ENCODE measurements at places on chromosomes 2 and 18.

DNA sequence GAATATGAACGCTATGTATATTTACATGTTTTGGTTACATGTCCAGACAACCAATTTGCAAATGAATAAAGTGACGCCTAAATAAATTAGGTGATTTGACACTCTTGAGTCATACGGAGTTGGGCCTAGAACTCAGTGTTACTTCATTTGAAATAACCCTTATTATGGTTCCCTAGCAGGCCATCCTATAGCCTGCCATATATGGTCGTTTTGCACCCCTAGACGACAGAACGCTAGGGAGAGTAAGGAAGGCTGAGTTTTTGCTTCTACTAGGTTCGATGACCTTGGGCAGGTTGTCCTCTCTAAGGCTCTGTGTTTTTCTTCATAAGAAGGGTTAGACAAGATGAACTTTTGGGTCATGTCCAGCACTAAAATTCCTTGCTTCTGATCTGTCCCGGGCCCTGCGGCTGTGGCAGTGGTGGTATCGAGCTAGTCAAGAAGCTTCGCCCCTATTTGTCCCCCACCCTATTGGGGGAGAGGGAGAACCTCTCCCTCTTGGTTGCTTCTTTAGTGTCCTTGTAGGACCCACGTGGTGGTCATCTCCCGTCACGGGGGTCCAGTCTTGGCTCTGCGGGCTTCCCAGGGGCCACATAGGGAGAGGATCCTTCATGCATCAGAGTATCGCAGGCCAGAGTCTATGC, 574 bp upstream of the EML4 start:
- DNase-seq = no peak

DNA sequence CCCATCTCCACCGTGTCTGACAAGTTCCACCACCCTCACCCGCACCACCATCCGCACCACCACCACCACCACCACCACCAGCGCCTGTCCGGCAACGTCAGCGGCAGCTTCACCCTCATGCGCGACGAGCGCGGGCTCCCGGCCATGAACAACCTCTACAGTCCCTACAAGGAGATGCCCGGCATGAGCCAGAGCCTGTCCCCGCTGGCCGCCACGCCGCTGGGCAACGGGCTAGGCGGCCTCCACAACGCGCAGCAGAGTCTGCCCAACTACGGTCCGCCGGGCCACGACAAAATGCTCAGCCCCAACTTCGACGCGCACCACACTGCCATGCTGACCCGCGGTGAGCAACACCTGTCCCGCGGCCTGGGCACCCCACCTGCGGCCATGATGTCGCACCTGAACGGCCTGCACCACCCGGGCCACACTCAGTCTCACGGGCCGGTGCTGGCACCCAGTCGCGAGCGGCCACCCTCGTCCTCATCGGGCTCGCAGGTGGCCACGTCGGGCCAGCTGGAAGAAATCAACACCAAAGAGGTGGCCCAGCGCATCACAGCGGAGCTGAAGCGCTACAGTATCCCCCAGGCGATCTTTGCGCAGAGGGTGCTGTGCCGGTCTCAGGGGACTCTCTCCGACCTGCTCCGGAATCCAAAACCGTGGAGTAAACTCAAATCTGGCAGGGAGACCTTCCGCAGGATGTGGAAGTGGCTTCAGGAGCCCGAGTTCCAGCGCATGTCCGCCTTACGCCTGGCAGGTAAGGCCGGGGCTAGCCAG, 1.2 kb downstream of the ONECUT2 start:
- DNase-seq = no peak

GRCh38 chr2:36461039-36461681, 105.6 kb downstream of the CRIM1 start:
- DNase-seq = no peak

- DNase-seq = no peak
Observed at GRCh38 chr2:36615222-36615621, 17.3 kb upstream of the FEZ2 start.

- DNase-seq = no peak
Observed at GRCh38 chr2:104872866-104873688, 19.2 kb downstream of the POU3F3 start.

GRCh38 chr2:72824224-72824842, 1.5 kb downstream of the EXOC6B start:
- no peak for DNase-seq

DNA sequence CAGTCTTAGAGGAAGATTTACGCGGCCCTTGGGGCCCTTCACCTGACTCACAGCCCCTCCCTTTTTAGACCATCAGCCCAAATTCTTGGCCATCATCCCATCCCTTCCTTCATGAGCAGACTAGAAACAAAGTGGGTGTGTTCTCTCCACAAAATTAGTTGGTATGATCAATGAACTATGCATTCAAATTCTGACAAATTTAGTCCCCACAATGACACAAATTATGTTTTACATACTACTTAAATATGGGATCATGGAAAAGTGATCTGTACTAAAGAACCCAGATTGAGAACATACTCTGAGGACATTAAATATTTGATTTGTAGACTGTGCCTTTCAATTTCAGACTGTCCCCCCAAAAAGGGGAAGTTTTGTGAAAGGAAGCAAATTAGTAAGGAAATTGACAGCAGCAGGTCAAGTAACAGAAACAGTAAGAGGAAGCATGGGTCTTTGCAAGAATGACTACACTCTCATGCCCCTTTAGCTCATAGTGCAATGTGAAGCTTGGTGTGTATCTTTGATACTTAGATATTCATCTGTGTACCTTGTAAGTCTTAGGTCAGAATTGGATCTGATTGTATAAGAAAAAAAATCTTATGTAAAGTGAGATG, 2.2 kb upstream of the MAPRE2 start:
- DNase-seq = no peak

- peak; percentile 63 for DNase-seq
Observed at GRCh38 chr2:231545105-231545902, 15.1 kb upstream of the NMUR1 start.

GRCh38 chr2:30219886-30220875, 11.2 kb upstream of the LBH start:
- DNase-seq = no peak

DNA sequence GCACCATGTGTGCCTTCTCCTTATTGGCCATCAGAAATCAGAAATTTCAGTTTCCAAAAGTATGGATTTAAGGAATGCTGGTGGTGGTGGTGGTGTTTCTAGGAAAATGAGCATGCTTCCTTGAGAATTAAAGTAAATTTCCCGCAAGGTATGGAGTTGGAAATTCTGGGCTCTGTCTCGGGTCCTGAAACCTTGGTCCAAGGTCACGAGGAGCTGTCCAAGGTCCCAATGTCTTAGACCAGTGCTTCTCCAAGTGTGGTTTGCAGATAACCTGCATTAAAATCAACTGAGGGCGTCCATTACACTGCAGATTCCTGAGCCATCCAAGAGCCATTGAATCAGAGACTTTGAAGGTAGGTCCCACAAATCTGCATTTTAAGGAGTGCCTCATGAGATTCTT, 210.9 kb upstream of the PKDCC start:
- no peak for DNase-seq

DNA sequence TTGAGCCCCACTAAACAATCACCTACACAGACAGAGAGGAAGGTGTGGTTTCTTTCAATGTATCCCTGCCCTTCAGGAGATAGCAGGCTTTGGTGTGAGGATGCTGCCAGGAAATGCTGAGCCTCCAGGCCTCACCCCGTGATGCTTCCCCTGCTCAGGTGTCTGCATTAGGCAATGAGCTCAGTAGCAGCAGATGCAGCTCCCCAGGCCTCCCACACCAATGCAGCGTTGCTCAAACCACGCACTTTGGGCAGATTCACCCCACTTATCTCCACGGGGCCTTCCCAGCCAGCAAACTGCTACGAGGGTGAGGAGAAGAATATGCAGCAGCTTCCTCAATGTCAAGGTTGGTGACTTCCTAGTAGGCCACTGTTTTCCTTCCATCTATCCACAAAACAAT, 229.3 kb upstream of the PXDN start:
- DNase-seq = no peak

GRCh38 chr18:59699750-59700534, 2.7 kb upstream of the CCBE1 start:
- DNase-seq = no peak

DNA sequence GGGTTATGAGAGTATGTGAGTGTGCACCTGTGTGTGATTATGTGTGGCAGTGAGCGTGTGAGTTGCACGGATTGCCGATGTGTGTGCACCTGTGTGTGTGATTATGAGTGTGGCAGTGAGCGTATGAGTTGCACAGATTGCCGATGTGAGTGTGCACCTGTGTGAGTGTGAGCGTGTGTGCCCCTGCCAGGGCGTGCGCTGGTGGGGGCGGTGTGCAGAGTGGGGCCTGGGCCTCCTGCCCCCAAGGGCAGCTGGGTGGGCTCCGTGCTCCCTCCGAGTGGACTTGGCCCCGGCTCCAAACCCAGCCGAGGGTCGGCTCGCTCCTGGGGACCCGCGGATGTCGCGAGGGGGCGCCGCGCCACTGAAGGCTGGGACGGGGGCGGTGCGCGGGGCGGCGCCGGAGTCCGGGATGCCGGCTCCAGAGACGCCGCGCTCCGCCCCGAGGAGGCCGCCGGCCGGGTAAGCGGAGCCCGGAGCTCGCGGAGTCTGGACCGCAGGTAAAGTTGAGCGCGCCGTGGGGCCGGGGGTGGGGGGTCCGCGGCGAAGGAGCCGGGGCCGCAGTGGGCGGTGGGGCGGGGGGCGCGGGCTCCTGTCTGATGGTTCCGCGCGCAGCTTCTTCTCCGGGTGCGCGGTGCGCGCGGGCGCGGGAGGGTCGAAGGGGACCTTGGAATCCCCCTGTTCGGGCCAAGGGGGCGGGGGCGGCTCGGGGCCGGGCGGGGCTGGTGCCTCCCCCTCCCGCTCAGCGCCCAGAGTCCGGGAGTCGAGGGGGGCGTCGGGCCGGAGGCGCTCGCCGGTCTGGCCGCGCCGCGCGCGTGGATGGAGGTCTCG, at the start of gene KCNG2:
KCNG2 (plus strand) TSS at position 421 of the 828 bp plus-strand sequence. CDS start 65,730 bp downstream, outside the sequence.
- no peak for DNase-seq

DNA sequence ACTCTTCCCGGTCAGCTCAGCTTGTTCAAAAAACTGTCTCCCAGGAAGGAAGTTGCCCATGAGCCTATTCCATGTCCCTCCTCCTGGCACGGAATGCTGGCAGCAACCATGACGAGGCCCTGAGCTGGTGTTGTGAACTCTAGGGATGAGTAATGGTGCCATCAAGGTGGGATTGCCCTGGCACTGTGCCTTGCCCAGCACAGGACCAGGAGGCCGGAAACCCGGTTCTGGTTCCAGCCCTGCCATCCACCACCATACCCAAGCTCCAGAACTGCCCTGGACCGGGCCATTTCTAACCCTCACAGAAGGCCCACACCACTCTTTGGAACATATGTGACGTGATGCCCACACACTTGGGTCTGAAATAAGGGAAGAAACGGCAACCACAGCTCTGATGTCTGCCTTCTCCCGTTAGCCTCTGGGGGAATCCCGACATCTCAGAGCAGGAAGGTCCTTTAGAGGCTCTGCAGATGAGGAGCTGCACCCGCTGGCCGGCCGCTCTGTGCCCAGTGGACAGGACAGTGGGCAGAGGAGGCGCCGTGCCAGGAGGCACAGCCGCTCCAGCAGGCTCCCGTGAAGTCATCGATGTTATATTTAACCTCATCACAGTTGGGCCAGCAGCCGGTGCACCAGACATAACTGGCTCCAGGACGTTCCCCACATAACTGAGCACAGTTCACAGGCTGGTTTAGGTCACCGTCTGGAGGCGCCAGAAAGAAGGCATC, 462.1 kb upstream of the ID2 start:
- no peak for DNase-seq

- DNase-seq = no peak
Observed at GRCh38 chr2:135050132-135050531, 2.0 kb upstream of the RAB3GAP1 start.

- no peak for DNase-seq
Observed at GRCh38 chr2:43376523-43377198, 150.3 kb upstream of the ZFP36L2 start.

- DNase-seq = no peak
Observed at GRCh38 chr18:21479721-21480120, 120.8 kb downstream of the ESCO1 start.

GRCh38 chr2:6590442-6590841, 275.3 kb downstream of the CMPK2 start:
- DNase-seq = no peak

GRCh38 chr18:34977838-34978532, 63.2 kb upstream of the MAPRE2 start:
- peak; percentile 60 for DNase-seq

DNA sequence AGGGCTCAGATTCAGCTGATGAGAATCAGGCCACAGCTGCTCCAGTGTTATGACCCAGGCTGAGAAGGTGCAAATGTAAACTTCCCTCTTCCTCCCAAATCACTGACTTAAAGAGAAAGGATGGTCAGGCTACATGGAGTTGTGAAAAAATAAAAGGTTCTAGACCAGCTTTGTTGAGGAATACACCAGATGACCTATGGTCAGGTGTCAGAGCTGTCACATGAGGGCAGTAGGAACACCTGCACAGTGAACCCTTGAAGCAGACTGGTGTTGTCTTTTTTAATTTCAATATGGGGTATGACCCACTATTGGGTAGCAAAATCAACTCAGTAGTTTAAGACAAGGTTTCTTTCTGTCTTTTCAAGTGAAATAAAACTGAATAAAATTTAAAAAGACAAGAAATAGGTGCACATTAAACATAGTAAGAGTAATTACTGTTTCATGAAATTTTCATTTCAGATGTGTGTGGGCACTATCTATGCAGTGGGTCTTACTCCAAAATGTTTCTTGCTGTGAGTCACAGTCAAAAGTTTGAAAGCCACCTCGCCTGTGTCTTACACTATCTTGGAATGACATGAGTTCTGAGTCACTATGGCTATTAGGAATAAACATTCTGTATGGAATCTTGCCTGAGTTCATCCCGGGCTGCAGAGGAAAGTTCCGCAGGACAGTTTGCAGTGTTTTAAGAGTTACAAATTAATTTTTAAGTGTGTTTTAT, 83.6 kb downstream of the ACVR1 start:
- DNase-seq = no peak

- DNase-seq = no peak
Observed at GRCh38 chr2:24708537-24709152, 84.5 kb downstream of the PTRHD1 start.

DNA sequence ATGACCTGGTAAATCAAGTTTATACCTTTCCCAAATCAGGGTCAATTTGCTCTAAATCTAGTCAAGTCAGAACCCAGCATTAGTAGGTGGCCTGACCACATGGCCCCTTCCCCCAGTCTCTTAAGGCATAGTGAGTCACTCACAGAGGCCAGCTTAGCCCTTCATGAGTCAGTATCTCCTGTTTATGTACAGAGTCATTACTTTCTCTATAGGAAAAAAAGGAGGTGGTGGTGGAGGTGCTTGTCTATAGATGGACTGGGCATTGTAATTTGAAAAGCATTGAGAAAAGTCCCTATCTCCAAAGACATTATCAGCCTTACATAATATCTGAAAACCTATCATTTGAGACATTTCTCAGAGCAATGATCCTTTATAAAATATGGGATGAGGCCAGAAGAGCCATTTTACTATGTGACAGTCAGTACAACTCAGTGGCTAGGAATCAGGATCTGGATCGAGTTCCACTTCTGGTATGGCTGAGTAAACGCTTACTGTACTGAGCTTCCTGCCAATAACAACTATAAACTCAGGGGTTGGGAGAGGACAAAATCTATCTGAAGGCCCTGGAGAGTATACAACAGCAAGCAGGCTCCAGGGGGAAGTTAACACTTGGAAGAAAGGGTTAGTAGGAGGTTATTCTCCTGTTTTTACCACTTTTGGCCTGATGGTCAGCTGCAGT, 22.5 kb upstream of the SIGLEC15 start:
- no peak for DNase-seq

Data from activated naive CD4-positive, alpha-beta T cell treated with Interleukin-2 at 50 U/mL for 16 hours (primary cell).